CD4-positive, alpha-beta T cell treated with Interleukin-6 at 100 ng/mL for 8 hours (primary cell): ENCODE measurements at places on chromosomes 2 and 18.

- no peak for DNase-seq
Measured at GRCh38 chr2:150041722-150042425, 445.6 kb downstream of the RND3 start.

- DNase-seq: no peak
Measured at GRCh38 chr2:8472545-8473323, 209.1 kb upstream of the ID2 start.

GRCh38 chr2:211534632-211535031 is 978.2 kb downstream of the CPS1 start:
- DNase-seq: no peak

- DNase-seq: no peak
Measured at GRCh38 chr2:202689459-202689858, 54.7 kb downstream of the FAM117B start.

DNA sequence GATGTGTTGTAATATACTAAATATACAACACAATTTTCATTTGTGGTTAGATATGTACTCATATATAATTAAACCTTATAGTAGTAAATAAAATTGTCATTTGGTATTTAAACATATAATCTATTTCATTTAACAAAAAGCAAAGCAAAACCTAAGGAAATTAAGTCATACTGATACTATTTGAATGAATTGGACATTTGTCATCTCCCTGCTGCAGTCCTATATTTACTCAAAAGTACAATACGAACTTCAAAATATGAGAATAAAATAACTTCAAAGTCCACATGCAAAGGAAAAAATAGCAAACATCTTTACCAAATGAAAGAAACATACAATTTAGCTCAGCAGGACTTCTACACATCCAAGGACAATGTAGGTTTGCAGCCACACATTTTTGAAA is 11.8 kb upstream of the HAT1 start:
- DNase-seq: no peak

DNA sequence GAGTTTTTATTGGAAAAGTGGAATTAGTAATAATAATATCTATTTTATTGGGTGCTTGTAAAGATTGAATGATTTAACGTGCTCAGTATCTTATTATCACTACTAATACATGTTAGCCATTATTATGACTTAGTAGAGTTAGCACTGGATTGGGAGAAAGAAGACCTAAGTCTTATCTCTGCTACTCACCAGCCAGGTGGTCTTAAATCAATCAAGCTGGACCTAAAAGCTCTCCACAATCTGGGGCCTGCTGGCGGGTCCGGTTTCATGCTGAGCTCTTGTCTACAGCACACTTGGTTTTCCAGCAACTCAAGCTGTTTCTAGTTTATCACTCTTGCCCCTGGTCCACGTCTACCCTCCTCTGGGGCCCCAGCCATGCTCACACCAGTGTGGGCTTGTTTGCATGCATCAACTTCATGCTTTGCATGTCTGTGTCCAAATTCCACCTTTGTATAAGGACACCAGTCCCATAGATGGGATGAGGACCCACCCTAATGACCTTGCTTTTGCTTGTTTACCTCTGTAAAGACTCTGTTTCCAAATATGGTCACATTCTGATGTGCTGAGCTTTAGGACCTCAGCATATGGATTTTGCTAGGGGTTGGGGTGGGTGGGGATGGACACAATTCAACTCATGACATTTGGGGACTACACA is 363.1 kb downstream of the LPIN1 start:
- no peak for DNase-seq

DNA sequence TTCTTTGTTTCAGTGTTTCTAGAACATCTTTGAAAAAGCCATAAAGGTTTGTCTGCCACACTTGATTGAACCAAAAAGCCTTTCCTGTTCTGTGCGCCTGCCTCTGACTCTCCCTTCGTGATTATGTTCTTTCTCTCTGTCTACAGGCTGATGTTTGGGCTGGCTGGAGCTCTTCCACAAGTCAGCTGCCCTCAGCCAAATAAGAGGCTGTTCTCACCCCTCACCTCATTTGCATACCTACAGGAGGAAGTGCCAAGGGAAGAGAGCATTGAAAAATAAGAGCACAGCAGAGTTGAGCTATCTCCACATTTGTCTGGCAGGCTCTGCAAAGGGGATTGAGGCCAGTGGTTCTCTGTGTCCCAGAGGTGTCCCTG is 15.8 kb downstream of the INPP5D start:
- DNase-seq: peak; percentile 55

DNA sequence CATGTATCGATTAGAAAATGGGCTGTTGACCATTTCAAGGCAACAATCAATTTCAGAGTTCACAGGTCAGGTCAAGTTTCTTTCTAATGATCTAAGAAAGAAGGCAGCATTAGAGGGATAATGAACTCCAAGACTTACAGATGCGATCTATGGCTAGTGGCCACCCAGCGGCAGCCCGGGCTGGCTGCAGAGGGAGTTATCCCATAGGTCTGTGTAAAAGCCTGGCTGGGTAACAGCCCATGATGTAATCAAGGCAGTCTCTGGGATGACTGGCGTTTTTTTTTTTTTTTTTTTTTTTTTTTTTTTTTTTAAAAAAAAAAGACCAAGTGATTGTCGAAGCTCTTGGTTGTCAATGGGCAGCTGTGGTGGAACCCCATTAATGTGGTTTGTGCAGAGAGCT is 171.1 kb upstream of the SKOR2 start:
- DNase-seq: no peak

DNA sequence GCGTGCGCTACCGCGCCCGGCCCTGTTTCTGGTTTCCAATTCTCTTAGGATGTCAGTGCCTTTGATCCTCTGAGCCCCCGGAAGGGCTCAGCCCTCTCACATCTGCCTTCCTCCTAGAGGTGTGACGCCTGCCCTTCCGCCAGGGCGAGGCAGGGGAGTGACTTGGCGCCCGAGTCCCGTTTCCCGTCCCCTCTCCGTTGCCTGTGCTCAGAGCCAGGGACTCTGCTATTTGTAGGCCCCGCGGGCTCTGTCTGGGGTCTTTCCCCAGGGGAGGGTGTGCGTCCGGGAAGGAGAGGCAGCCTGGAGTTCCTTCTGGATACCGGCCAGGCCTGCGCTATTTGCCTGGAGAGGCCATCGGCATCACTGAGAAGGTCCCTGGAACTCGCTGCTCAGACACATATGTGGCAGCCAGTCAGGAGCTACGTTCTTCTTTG is 103.7 kb upstream of the TAF1B start:
- peak; percentile 62 for DNase-seq

GRCh38 chr2:207352978-207353671 is 176.6 kb upstream of the CREB1 start:
- DNase-seq: peak; percentile 29

GRCh38 chr2:486371-486770 is 190.8 kb downstream of the TMEM18 start:
- no peak for DNase-seq

DNA sequence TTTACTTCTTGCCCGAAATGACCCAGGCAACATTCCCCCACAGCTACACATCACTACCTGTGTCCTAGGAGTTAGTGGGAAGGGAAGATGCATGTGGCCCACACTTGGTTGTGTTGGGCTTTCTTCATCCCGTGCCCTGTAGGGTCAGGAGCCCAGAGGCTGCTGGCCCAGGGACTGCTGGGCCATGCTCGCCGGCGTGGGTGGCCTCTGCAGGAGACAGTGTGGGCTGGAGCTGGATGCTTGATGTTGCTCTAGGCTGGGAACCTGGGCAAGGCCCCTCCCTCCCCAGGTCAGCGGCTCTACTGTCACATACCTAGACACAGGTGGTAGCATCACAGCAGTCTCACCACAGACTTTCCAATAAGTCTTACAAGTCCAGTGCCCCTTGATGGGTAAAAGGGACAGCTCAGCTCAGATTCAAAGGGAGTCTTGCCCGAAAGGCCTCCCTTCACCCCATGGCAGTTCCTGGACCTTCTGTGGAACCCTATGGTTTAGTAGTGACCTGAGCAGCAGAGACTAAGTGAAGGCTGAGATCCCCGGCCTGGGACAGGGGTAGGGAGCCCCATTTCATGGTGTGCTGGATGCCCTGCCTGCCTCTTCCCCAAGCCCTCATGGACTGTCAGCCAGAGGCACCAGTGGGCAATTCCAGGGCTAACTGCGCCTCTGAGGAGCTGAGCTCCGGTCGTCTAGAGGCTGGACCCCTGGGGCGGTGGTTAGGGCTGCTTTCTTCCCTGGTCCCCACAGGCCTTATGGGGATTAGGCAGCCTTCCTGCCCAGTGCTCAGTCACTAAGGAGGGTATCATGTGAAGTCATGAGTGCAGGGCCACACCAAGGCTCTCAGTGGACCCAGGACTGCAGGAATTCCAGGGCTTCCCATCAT is 45.4 kb upstream of the FAHD2A start:
- no peak for DNase-seq

GRCh38 chr18:34709104-34709503 is 994 bp upstream of the DTNA start:
- DNase-seq: no peak

DNA sequence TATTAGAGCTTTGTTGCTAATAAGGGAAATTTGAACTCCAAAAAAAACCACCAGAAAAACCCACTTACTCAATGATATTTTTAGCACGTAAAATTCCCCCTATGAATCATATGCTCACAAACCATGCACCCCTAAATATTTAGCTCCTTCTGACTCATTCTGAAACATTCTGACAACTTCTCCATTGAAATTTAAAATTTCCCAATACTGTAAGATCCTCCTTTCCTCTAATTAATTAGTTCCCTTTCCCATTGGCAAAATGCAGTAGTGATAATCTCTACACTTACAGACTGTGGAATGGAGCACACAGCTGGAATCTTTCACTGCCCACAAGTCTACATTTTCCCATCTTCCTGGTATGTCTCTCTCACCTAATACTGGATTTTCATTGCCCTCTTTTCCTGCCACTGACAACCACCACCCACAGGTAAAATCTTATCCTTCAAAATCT is 215.8 kb upstream of the ACVR2A start:
- DNase-seq: no peak

DNA sequence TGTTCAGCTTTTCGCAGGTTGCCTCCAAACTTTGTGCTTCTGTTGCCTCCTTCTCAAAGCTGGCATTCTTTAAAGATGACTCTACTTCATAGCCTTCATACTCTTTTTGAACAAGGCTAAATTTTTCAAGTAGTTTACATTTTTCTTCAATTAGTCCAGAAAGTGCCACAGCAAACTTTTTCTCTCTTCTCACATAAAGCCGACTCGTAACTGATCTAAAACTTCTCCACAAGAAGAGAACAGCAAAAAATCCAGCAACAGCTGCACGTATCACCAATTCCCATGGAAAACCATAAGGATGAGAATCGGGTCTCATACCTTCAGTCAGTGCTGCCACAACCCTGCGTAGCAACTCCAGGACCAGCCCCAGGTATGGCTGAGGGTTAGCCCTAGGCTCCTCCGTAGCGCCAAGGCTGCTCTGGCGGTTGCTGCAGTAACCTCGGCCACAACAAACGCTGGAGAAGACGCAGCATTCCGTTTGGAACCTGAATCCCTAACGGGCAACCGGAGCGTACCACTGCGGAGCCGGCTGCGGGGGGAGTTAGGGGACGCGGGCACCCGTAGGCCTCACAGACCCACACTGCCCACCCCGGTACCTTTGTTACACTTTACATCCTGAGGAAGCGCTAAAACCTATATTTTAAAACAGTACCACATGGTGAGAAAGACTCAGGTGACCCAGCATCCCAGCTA is at the start of gene CTAGE1:
TSS of gene CTAGE1 (minus strand) at position 420 of the 693 bp plus-strand sequence. CDS start at position 316, 104 bp downstream.
- DNase-seq: no peak

DNA sequence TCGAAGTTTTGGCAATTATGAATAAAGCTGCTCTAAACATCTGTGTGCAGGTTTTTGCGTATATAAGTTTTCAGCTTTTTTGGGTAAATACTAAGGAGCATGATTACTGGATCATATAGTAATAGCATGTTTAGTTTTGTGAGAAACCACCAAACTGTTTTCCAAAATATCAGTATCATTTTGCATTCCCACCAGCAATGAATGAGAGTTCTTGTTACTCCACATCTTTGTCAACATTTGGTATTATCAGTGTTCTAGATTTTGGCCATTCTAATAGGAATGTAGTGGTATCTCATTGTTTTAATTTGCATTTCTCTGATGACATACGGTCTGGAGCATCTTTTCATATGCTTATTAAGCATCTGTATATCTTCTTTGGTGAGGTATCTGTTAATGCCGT is 143.4 kb upstream of the MYO3B start:
- no peak for DNase-seq

DNA sequence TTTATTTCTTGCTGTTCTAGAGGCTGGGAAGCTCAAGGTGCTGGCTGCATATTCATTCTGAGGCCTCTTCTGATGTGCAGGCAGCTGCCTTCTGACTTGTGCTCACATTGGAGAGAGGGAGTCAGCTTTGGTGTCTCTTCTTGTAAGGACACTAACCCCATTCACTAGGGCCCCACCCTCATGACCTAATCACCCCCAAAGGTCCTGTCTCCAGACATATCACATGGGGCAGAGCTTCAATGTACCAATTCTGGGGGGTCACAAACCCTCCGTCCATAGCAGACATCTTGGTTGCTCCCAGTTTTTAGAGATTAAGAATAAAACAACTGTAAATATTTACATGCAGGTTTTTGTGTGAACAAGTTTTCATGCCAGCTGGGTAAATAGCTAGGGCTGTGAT is 109.1 kb downstream of the RTP5 start:
- DNase-seq: no peak

DNA sequence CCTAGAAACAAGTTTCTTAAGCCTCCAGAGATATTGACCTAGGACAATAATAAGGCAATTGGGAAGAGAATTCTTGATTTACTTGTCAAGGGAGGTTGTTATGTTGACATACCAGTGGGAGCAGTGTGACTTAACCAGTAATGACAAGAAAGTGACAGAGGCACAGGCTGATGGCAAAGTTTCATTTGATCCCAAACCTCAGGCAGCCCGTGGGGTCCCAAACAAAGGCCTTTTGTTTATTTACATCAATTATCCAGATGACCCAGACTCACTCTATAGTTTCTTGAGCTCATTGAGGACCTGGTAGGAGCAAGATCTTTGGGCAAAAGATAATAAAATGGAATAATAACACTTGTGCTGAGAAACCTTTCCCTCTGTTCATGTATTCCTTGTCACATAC is 336.8 kb downstream of the ARL6IP6 start:
- no peak for DNase-seq

DNA sequence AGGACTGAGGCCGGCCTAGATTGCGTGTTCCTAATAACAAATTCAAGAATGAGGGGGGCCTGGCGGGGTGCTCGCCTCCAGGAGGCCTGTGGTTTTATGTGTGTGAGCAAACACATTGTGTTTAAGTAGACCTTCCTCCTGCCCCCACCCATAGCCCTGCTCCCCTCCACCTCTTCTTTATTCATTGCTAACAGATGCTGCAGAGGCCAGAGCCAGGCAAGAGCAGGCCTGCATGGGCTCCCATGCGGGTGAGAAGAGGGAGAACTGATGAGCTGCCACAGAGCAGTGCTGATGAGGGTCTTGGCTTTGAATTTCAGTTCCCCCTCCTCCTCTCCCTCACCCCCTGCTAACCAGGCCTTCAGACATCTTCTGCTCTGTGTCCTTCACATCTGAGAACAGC is 154.6 kb downstream of the OSR1 start:
- DNase-seq: no peak
